Neural progenitor cell (in vitro differentiated cells): ENCODE measurements at places on chromosomes 16 and 17. TPM values are rescaled to one million over a fixed set of nuclear protein-coding genes. Genes with fewer than 3 reads are reported as not detected.

The SOX8 gene
- total RNA-seq, result 0.75 and 3.0 TPM in 2 replicates

The CDH11 gene
- total RNA-seq, result 98.5 and 167 TPM in 2 replicates

The RAB26 gene
- total RNA-seq, result 2.1 and 4.4 TPM in 2 replicates

The AGRP gene
- total RNA-seq, result not detected in 2 replicates

The CDK3 gene
- total RNA-seq, result 3.0 and 6.8 TPM in 2 replicates

The NPTX1 gene
- 2.6 and 3.8 TPM in 2 replicates for total RNA-seq

The CEP95 gene
- 75.4 and 76.9 TPM in 2 replicates for total RNA-seq

The SOX9 gene
- total RNA-seq, result 10.6 and 12.7 TPM in 2 replicates

The ALOX15B gene
- 0.06 TPM in 1 of 2 replicates, not detected in the other for total RNA-seq
